ENCODE measurements at places on chromosomes 11 and 22.

- DNase-seq: no peak
Measured at GRCh38 chr22:32665676-32666075, 135.8 kb upstream of the TIMP3 start.

- no peak for DNase-seq
Measured at GRCh38 chr22:36464715-36465231, 16.7 kb downstream of the TXN2 start.

DNA sequence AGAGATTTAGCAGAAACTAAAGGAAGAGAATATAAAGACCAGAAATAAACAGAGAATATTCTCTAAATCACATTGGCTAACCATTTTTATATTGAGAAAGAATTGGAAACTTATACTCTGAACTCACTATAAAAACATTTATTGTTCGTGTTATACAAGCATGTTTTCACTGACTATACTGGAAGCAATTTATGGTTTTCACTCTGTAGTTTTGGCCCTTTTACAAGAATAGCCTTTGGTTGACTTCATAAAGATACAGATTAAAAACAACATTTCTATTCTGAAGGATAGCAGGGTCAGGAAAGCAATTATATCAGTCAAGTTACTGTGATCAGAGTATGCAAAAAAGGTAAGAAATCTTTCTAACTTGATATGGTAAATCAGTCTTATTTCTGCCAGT is 965.7 kb upstream of the FAT3 start:
- no peak for DNase-seq

GRCh38 chr11:31236143-31236542 is 133.4 kb downstream of the DCDC1 start:
- peak; percentile 80 for DNase-seq

- no peak for DNase-seq
Measured at GRCh38 chr11:87398931-87399330, 361.2 kb downstream of the TMEM135 start.

DNA sequence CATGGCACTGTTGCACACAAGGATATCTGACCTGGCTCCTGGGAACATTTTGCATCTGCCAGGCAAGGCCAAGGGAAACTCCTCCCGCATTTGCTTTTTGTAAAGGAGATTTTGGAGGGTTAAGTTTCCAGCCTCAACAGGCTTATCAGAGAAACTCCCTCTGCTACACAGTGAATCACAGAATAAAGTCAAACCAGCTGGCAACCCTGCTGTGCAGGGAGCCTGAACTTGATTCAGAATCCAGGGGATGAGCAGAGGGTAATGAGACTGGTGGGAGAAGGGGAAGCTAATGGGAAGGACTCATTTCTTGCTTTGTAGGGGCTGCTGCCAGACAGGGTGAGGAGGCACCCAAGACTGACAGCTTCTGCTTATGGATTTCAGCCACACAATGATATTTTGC is 185.3 kb upstream of the ISX start:
- no peak for DNase-seq

DNA sequence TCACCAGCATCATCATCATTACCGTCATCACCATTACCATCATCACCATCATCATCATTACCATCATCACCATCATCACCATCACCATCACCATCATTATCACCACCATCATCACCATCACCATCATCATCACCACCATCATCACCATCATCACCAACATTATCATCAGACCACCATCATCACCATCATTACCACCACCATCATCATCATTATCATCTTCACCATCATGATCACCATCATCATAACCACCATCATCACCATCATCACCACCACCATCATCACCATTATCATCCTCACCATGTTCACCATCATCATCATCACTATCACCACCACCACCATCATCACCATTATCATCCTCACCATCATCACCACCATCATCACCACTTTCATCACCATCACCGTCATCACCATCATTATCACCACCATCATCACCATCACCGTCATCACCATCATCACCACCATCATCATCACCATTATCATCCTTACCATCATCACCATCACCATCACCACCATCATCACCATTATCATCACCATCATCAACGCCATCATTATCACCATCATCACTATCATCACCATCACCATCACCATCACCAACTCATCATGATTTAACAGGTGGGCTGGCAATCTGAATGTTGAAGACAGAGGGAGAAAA is 2.4 kb upstream of the MYEOV start:
- DNase-seq: no peak

- DNase-seq: no peak
Measured at GRCh38 chr11:44661311-44661717, 65.4 kb upstream of the TSPAN18 start.

DNA sequence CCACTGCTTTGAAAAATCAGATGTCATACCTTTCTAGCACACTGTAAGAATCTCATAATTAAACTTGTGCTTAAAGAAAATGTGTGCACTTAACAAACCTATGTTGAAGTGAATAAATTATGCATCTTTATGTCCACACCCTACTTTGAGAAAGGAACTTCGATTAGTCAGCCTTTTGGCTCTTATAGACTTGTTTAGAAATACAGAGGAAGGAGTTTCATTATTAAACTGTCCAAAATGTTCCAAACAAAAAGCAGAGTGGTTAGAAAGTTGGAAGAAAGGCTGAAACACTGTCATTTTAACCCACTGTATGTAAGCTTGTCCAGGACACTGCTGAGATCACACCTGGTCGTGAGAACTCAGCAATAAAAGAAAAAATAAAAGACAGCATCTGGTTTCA is 863.2 kb upstream of the CHORDC1 start:
- no peak for DNase-seq

GRCh38 chr11:76631566-76632308 is 38.8 kb downstream of the LRRC32 start:
- DNase-seq: no peak

DNA sequence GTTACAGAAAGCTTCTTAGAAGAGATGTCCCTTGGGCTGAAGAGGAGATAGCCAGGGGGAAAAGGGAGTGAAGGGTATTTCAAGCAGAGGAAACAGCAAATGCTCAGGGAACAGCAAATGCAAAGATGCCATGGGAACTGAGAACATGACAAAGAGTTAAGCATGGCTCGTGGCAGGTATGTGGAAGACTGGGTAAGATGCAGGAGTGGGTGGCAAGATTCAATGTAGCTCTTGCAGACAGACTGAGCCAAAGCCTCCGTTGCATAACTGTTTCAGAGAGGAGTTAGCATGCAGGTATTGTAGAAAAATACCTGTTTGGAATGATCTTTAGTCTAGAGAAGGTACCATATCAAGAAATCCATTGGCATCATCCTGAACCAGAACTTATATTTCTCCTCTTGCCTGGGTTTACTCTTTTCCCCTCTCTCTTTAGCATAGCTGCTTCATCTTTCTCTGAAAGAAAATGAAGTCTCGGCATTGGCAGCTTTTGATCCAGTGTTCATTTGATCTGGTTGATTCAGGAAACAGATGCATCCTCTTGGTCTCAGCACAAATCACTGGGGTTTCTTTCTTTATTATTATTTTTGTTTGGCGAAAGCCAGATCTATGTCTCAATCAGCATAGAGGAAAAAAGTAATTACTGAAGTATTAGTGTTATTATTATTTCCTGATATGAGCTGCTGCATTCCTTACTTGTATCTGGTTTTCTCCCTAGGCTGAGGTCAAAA is 41.7 kb upstream of the NUP160 start:
- no peak for DNase-seq

DNA sequence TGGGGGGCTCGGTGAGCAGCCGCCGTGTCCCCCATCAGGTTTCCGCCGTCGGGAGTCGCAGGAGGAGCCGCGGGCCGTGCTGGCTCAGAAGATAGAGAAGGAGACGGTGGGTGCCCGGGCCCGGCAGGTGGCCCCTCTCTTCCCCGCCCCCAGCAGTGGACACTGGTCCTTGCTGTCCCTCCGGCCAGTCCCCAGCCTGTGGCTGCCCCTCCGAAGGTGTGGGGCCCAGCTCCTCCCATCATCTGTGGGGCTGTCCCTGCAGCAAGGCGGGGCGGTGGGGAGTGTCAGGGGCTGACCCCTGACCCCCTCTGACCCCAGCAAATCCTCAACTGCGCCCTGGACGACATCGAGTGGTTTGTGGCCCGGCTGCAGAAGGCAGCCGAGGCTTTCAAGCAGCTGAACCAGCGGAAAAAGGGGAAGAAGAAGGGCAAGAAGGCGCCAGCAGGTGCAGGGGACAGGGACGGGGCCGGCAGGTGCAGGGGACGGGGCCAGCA is 15.3 kb downstream of the EPS8L2 start:
- no peak for DNase-seq

GRCh38 chr11:103295704-103296103 is 186.5 kb downstream of the DYNC2H1 start:
- no peak for DNase-seq

GRCh38 chr22:23823331-23823791 is 15.4 kb downstream of the DERL3 start:
- no peak for DNase-seq

GRCh38 chr11:12122083-12122482 is 11.7 kb downstream of the MICAL2 start:
- DNase-seq: peak; percentile 62

- DNase-seq: no peak
Measured at GRCh38 chr22:39408173-39408572, 8.6 kb downstream of the TAB1 start.

DNA sequence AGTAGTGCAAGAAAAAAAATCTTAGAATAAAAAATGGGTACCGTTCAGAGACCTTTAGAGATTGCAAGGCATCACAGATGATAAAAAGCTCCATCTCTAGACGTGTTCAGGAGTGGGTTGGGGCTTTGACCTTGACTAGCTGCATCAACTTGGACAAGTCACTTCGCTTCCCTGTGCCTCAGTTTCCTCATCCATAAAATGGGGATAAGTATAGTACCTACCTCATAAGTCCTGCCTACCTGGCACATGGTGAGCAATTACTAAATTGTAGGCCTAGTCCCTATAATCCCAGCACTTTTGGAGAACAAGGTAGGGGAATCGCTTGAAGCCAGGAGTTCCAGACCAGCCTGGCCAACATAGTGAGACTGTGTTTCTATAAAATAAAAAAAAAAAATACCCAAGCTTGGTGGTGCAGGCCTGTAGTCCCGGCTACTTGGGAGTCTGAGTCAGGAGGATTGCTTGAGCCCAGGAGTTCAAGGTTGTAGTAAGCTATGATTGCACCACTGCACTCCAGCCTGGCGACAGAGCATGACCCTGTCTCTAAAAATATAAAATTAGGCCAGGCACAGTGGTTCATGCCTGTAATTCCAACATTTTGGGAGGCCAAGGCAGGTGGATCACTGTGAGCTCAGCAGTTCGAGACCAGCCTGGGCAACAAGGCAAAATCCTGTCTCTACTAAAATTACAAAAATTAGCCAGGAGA is 6.0 kb upstream of the F2 start:
- no peak for DNase-seq

- no peak for DNase-seq
Measured at GRCh38 chr11:60756307-60757032, at the start of gene MS4A15. Gene MS4A15 (plus strand): TSS chr11:60756867. CDS start chr11:60763734, 6,867 bp downstream.

GRCh38 chr11:69904161-69904973 is 85.2 kb upstream of the FGF3 start:
- DNase-seq: no peak

DNA sequence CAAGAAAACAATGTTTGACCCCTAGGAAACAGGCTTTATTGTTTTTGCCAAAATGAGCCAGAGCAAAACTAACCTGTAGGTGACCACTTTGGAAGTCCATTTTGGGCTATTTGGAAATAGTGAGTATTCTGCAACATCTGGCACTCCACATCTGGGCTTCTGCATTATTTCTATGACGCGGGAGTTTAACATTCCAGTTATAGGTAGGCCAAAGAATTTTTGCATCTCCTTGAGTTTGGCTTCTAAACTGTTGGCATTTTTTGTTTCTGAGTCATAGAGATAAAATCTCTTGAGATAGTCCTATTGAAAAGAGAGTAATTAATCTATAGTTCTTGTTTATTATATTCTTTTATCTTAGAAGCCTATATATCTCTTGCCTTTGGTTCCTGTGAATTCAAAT is 2.9 kb downstream of the MMP7 start:
- no peak for DNase-seq

DNA sequence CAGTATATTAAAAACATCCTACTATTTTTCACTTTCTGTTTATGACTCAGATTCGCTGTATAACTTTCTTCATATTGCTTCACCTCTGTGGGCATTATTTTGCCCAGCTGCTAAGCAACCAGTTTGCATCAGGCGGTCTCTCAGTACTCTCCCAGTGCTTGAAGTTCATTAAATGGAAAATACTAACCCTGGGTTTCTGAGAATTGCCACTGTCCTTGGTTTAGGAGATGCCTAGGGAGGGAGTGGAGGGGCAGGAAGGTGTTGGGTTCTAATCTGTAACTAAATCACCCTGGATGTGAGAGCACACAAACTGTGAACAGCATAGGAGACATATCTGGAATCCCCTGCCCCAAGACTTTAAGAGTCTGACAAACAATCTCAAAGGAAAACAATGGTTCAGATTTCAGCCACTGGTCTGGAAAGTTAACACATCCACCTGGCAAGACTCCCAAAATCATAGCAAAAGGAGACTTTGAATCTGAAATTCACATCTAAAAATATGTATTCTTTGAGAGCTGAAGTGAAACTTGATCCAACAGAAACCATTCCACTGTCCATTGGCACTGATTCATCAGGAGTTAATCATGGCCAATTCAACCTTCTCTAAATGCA is 540.0 kb downstream of the SOX6 start:
- DNase-seq: no peak

DNA sequence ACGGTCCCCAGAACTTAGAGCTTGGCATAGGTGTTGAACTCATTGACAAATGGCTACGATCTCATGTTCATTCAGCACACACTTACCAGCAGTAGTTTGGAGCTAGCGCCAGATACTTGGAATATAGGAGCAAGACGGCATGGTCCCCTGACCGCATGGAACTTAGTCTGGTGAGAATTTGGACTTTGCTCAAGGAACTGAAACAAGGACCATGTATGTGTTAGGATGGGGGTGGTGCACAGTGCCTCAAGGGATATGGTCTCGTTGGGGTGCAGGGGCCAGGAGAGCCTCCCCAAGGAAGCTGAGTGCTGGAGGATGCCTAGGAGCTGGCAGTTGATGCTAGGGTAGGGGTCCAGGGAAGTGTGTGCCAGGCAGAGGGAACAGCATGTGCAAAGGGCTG is 119.2 kb downstream of the KIAA1671 start:
- DNase-seq: no peak

GRCh38 chr11:30392221-30392784 is 69.4 kb downstream of the ARL14EP start:
- DNase-seq: no peak

DNA sequence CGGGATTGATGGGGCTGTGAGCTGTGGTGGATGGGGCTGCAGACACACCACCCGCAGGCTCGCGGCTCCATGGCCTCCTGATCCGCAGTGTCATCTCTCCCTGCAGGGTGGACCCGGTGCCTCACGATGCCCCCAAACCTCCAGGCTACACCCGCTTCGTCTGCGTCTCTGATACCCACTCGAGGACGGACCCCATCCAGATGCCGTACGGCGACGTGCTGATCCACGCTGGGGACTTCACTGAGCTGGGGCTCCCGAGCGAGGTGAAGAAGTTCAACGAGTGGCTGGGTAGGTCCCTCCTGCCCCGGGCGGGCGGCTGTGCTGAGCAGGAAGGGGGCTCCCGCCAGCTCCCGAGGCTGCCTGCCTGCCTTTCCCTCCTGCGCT is 23.1 kb downstream of the MPPED1 start:
- DNase-seq: no peak
